Tibial artery (tissue), 4 donors: ENCODE measurements at places on chromosomes 1 and 21.

DNA sequence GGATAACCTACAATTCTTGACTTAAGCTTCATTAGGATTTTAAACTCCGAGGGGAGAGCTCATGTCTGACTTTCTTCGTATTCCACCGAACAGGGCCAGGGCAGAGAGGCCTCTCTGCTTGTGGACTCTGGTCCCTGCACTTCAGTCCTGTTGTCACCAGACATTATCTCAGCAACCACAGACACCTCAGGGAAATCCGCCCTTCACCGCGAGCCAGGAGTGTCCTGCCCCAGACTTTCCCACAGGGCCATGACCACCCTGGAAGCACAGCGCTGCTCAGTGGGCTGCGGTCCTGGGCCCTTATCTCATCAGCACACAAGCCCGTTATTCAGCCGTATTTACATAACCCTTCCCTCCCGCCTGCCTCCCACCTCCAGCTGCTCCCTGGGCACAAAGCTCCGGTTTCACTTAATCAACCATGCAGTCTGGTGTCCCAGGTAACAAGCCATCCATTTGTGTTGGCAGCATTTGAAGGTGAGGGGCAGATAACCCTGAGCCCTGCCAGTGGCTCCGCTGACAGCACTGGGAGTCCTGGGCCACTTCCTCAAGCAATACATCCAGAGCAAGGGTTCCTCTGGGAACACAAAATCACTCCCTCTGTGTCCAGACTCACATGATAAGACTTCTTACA lies 122.8 kb upstream of the RAB4A start:
- no peak for DNase-seq

DNA sequence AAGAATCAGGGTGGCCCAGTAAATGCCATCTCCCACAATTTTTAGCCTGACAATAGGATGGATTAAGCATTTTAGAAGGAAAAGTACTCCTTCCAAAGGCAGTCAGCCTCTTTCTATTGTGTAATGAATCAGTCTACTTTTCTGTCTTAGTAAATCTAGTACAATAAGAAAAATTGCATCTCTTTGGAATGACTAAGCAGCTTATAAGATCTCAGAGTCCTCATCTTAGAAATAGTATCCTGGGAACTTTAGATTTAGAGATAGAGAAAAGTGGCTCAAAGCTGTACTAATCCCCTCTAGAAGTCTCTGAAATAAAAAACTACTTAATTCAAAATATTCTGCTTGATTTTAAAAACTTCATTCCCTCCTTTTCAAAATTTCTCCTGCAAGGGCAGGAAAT lies 81.4 kb downstream of the SLC44A5 start:
- no peak for DNase-seq

DNA sequence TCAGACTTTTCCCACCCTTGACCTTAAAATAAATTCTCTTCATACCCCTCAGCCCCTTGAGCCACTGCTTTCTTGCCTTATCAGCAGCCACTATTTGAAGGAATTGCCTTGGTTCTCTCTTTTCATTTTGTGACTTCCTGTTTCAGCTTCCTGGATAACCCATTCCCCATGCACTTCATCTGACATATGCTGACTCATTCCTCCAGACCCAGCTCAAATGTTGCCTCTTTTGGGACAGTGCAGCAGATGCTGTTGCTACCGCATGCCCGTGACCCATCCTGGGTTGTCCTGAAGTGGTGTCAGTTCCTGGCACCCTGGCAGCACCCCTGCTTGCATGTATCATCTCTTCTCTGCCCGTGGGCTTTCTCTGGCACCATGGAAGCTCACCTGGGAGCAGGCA lies 496.1 kb downstream of the PTPRU start:
- no peak for DNase-seq

GRCh38 chr1:208183977-208184911 lies 59.9 kb downstream of the PLXNA2 start:
- peak; percentile 82 for DNase-seq

DNA sequence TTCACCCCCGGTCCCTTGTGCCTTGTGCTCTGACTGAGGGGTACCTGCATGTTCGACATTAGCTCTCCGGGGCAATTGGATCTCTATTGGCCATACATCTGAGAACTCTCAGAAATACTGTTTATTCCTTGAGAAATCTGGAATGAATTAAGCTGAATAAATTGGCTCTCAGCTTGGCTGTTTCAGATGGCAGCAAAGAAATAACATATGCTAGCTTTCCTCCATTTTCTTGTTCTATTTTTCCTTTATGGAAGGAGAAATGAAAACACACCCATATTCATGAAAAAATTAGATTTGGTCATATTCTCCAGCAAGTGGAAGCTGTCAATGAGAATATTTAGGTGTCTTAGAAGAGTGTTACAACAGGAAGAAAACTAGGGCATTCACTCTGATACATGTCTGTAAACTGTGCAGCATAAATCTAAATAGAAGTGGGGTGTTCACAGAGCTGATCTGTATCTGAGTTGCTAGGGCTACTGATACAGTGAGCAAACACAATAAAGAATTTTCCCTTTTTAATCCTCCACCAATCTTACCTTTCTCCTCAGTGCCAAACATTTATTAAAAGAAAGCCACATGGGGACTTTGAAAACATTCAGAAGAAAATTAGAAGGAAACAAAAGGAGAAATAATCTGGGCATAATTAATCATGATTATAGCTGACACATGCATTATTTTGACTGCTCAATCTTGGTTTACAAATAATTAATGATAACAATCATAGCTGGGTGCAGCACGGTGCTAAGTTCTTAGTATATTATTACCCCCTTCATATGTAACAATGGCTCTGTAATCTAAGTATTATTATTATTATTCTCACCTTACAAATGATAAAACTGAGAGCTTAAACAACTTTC lies 671.9 kb upstream of the USP24 start:
- DNase-seq, result no peak

DNA sequence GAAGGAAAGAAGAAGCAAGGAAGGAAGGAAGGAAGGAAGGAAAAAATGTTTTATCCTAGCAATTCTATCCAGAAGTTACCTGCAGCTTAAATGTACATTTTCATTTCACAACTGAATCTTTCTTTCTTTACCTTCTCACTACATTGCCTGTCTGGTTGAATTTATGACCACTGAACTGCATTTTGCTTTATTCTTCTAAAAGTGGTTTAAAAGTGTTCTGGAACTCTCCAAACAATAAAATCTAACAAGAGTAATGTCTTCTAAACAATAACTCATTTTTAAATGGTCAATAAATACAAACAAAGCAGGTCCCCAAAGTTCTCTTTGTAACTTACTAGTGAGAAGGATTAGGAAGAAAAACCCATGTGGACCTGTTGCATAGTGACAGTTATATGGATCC lies 587.5 kb upstream of the NEGR1 start:
- no peak for DNase-seq
